ENCODE measurements at places on chromosomes 2 and 18. TPM values are rescaled to one million over a fixed set of nuclear protein-coding genes. Genes with fewer than 3 reads are reported as not detected.

GRCh38 chr2:239372835-239373234 lies 28.0 kb downstream of the HDAC4 start:
- no peak for DNase-seq

The STAT4 gene
- total RNA-seq: 136 TPM

The KLHL14 gene
- 0.11 TPM for total RNA-seq

GRCh38 chr2:238286987-238287736 lies 1.2 kb downstream of the PER2 start:
- no peak for DNase-seq

The NOSTRIN gene
- total RNA-seq: 0.33 TPM

DNA sequence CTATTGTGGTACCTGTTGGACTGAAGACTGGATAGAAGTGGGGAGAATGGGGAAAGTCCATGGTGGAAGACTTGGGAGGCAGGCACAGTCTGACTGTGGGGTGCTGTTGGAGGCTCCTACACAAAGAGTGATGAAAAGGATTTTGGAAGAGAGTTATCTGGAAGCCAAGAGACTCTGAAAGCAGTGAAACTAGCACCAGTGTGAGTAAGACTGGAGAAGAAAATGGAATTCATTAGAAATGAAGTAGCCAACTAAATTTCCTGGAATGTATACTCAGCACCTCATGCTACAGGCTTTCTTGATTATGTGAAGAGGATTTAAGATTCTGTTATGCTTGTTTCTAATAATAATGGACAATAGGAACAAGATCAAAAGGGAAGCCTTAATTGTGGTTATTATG lies 27.7 kb downstream of the ELP2 start:
- DNase-seq: no peak

DNA sequence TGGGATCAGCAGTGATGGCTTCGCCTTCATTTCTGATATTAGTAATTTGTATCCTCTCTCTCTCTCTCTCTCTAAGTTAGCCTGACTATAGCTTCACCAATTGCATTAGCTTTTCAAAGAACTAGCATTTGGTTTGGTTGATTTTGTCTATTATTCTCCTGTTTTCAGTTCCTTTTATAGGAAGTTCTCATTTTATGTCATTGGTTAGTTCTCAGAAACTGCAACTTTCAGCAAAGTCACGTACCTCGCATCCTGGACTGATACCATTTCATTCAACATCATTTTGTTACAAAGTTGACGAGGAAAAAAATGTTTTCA lies 450.8 kb downstream of the EIPR1 start:
- no peak for DNase-seq

DNA sequence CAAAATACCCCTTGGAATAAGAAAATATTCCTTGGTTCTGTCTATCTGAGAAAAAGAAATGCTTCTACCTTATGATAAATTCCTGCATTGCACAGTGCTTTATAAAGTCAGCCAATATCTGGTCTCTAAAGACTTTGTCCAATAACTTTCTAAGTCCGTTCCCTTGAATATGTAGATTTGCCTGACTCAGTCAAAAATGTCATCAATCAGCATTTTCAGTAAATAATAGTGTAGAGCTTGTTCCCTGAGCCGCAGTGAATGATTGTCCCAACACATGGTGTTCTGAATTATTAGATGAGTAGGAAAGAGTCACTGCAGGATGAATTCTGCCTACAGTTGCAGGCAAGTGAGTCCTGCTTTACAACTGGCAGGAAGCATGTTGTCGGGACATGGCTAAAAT lies 316.8 kb upstream of the RBMS1 start:
- DNase-seq: no peak

DNA sequence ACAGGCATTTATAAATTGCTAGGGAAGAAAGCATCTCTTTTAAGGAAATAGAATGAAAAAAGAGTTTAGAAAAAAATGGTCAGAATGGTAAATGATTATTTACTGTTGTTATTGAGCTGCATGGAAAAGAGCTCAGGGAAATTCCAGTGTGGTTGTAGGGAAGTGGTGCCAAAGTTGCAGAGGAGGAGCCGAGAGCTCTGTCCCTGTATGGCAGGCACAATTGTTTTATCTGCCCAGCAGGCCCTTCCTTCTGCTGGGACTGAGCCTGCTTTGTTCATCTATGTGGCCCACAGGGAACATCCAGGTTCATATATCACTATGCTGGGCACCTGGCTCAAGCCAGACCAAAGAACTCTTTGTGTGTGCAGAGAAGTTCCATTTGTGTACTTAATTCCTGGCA lies 80.8 kb upstream of the AGAP1 start:
- no peak for DNase-seq

DNA sequence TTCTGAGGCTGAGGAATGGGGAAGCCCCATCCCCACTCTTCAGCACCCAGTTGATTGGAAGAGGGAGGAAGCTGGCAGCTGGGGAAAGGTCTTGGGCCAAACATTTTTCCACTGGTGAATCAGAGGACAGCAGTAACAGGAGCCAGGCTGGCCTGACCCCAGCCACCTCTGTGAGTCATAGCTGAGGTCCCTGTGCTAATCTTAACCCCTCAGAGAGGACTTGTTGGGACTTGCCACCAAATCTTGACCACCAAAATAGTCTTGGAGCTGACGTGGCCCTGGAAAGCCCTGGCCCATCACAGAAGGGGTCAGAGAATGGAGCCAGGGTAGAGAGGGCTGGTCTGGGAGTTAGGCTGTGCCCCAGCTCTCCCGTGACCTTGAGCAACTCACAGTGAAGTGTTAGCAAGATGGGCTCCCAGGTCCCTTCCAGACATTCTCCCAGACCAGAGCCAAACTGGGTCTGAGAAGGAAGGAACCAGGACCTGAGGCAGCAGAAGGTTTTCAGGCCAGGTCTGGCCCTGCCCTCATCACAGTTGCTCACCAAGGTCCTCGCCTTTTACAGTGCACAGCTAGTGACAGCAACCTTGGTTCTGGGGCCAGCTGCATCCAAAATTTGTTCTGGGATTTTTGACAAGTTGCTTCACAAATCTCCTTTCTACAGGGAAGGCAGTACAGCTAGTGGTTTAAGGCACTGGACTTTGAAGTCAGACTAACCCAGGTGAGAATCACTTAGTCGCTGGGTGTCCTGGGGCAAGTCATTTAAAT lies 266.6 kb downstream of the CYP26B1 start:
- no peak for DNase-seq

GRCh38 chr18:63410792-63411191 lies 11.5 kb downstream of the VPS4B start:
- no peak for DNase-seq

DNA sequence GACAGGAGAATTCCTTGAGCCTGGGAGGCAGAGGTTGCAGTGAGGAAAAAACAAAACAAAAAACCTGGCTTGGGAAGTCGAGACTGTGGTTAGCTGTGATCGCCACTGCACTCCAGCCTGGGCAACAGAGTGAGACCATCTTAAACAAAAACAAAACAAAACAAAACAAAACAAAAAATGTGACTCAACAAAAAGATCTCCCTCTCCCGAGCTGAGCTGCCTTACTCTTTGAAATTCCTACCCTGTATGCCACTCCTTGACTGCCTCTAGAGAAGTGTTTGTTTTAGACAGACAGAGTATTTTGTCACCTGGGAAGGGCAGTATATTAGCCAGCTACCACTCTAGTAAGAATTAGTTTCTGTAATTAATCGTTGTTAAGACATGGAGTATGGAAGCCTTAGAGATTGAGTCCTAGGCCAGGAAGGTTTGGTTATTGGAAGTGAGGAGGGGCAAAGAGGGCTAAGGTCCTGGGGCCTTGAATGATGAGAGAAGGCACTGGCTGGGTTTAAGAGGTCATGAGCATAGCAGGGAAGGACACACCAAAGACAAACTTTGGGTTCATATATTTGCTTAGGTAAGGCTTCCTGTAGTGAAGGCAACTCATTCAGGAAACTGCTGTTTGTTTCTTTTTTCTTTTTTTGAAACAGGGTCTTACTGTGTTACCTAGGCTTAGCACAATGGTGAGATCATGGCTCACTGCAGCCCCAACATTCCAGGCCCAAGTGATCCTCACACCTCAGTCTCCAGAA lies 56.0 kb downstream of the HAUS1 start:
- DNase-seq: no peak

DNA sequence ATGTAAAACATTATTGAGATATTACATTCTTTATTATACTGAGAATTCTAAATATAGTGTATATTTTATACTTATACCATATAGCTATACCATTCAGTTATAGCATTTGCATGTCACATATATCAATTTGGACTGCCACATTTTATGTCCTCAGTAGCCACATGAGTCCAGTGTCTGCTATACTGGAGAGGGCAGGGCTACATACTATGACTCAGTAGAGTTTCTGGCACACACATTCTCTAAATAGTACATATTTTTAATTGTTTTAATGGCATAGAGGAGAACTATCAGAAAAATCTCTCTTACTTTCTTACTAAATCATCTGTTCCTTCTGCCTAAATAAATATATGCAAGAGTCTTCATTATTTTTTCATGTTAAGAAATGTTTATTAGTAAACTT lies 55.4 kb upstream of the COL5A2 start:
- no peak for DNase-seq

The KIF1A gene
- not detected for total RNA-seq

- no peak for DNase-seq
Observed at GRCh38 chr18:33212363-33212762, 228.2 kb downstream of the CCDC178 start.

GRCh38 chr2:58341047-58341446 lies 99.9 kb upstream of the FANCL start:
- no peak for DNase-seq

DNA sequence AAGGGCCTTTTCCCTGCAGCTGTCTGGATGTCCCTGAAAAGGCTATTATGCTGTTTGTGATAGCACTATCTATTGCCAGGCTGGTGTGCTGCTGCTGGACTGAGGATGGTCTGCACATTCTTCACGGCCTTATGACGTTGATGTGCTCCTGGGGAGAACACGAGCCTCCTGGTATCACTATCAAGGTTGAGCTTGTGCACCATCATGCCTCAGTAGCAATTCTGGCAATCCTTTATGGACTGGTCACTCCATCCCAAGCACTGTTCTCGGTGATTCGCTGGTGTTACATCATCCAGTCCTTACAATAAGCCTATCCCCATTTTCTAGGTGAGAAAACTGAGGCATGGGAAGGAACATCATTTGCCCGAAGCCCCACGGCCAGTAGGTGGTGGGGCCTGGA lies 18.2 kb upstream of the CCBE1 start:
- DNase-seq: no peak

The MPV17 gene
- 26.0 TPM for total RNA-seq

GRCh38 chr18:22702806-22703205 lies 230.3 kb upstream of the RBBP8 start:
- DNase-seq: no peak

The G6PC2 gene
- not detected for total RNA-seq

GRCh38 chr2:236052926-236053821 lies 115.0 kb downstream of the GBX2 start:
- DNase-seq: no peak

DNA sequence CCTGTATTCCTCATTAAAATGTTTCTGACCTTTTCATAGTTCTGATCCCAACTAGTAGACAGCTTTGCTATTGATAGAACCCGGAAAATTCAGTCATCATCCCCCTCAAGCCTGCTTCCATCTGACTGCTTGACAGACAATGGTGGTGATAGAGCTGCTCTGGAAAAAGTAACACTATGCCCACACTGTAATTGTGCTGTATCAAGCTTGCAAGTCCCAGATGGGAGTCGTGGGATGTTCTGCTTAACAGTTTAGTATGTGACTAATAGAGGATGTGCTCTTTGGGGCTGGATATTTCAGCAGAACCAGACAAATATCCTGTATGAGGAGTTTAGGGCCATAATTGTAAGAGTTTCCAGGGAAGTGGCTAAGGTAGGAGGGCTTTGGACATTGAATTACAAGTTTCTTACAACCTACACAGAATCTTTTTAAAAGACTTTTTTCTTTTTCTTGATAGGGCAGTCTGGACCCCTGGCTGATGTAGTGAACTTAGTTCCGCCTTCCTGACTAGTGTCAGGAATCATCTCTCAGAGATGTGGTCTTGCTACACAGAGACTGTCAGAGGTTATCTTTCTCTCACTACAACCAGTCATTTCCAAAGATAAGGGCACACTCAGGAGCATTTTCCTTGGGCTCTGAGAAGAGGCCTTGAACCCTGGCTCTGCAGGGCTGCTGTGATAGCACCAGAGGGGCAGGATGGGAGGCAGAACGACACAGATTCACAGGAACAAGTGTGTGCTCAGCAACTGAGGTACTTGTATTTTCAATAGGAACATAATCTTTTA lies 158.0 kb upstream of the RBMS1 start:
- DNase-seq: no peak

The STPG4 gene
- not detected for total RNA-seq

GRCh38 chr2:196104066-196104465 lies 35.4 kb upstream of the DNAH7 start:
- no peak for DNase-seq

GRCh38 chr2:107430006-107430405 lies 396.7 kb upstream of the RGPD4 start:
- DNase-seq: no peak

The C2orf66 gene
- total RNA-seq: not detected

The IL36RN gene
- not detected for total RNA-seq

DNA sequence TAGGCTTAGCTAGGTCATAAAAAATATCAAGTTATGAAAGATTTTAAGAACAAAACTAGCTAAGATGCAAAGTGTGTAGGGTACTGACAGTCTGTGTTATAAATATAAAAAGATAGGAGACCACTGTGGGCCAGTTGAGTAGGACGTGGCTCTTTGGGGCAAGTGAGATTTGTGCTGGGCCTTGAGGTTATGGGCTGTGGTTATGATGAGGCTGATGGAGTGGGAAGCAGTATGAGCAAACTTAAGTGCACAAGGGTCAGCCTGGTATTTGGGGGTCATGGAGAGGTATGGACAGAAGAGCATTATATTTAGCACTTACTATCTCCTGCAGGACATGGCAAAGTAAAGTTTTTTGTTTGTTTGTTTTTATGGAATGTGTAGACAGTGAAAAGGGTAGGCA lies 70.1 kb downstream of the SETBP1 start:
- no peak for DNase-seq

DNA sequence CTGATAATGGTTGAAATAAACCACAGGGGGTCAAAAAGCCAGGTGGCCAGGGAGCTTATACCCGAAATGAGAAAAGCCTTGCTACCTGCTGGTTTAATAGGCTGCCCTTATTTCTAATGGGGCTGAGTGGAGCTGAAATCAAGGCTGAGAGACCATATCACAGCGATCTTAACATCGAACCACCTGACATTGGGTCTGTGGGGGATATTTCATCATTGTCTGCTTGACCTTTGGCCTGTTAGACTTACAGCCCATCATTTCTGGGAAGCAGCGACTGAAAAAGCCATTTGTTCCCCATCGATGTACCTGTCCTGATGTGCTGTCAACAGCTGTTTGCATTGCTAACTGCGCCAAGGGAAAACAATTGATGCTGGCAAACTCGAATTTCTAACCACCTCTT lies 199.7 kb upstream of the SLC14A2 start:
- DNase-seq: no peak

- DNase-seq: peak; percentile 50
Observed at GRCh38 chr2:102251042-102251848, 60.1 kb upstream of the IL1RL1 start.

DNA sequence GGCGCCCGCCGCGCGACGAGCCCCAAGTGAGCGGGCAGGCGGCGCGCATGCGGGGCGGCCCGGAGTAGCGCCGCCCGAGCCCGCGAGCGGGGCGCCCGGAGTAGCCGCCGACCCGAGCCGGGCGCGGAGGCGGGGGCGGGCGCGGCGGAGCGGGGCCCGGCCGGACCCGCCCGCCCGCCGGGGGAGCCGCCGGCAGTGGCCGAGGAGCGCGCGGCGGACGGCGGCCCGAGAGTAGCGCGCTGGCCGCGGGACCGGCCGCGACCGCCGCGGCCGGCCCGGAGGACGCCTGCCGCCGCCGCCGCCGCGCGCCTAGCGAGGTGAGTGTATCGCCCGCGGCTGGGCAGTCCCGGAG lies at the start of gene GALNT1:
TSS of gene GALNT1 (plus strand) at position 195 of the 352 bp plus-strand sequence. CDS start 72,923 bp downstream, outside the sequence.
- DNase-seq: no peak

- no peak for DNase-seq
Observed at GRCh38 chr2:221641181-221641871, 69.2 kb upstream of the EPHA4 start.

All from CD8-positive, alpha-beta T cell (primary cell).